ENCODE measurements at places on chromosomes 1 and 21. TPM values are rescaled to one million over a fixed set of nuclear protein-coding genes. Genes with fewer than 3 reads are reported as not detected.

DNA sequence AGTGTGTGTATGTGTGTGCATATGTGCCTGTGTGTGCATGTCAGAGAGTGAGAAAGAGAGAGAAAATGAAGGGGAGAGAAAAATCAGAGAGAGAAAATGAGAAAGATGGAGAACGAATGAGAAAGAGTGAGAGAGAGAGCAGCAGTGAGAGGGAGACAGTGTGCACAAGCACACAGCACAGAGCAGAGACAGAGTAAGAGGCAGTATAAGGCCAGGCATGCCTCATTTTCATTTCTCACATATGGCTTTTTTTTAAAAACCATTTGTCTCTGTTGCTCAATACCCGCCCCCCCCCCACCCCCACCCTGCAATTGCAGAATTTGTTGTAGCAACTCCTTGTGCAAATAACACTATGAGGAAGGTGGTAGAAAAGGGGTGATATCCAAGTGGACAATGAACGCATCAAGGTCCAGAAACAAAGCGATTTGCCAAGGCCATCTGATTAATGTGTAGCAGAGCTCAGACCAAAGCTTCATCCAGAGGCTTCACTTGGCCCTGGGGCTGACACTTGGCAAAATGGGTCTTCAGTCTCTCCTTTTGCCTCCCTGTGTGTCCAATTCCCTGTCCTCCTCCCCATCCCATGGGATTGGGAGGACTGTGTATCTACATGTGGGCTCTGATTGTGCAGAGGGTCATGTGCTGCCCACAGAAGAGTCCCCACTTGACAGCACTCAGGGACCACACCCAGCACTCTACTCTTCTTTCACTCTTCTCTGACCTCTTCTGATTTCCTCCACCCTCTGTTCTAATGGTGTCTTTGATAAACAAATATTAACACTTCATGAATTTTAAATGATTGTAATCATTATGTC is 38.9 kb upstream of the HSD3B1 start:
- no peak for DNase-seq

DNA sequence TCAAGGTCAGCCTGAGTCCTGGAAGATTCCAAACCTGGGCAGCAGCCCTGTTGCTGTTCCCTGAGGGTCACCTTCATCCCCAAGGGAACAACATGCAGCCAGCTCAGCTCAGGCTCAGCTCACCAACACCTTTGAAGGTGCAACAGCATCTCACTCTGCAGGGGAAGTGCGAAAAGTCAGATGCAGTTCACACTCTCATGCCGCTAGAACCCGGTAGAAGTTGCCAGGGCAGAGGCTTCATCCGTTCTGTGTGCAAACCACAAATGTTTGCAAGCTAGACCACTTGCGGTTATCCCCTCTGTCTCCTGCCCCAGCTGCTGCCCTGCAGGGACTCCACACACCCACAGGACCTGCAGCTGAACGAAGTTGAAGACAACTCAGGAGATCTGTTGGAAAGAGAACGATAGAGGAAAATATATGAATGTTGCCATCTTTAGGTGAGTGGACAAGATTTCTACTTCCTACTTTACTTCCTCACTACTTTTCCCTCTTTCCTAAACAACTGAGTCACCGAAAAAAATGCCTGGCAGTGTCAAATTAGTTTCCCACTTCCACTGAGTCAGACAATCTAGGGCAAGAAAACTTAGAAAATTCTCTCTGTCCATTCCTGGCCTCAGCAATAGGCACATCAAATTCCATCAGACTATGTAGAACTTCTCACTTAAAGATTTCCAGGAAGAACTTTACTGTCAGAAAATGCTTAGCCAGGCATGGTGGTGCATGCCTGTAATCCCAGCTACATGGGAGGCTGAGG is 1.8 kb upstream of the FCRL6 start:
- no peak for DNase-seq

DNA sequence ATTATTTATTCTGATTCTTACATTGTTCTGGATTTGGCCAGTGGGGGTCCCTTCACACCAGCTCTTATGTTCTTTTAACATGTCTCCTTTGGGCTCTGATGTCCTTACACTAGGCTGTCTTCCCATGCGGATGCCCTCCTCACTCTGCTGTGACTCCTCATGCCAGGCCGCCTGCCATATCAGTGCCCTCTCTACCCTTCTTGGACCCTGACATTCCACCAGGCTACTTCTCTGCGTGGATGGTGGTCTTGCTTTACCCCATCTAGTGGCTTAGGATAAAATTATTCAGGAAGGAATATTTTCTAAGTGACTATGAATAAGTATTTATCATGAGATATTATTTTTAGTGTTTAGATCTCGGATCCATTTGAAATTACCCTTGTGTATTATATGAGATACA is 21.2 kb downstream of the ATF6 start:
- no peak for DNase-seq

GRCh38 chr1:15736038-15736891 is at the start of gene SLC25A34:
Gene SLC25A34, plus strand, starts transcription at chr1:15736258. Its CDS starts 228 bp downstream, at chr1:15736486.
- DNase-seq, result no peak

- DNase-seq, result no peak
Measured at GRCh38 chr1:19979494-19979977, at the start of gene PLA2G2A. Gene PLA2G2A, minus strand, starts transcription at chr1:19979618. Its CDS starts 845 bp downstream, at chr1:19978773.

DNA sequence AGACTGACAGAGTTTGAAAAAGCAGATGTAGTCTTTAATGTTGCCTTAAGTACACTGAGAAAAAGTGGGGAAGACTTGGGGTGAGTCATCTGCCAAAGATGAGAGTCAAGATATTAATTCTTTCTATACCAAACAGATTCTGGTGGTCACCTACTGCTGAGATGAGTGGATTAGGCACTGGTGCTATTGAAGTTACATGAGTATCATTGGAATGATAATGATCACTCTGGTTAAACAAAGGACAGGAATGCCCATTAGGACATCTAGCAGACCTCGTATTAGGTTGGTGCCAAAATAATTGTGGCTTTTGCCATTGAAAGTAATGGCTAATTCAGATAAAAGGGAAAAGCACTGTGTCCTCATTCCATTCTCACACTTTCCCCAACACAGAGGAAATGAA is 1588.9 kb downstream of the KCNT2 start:
- DNase-seq, result no peak

DNA sequence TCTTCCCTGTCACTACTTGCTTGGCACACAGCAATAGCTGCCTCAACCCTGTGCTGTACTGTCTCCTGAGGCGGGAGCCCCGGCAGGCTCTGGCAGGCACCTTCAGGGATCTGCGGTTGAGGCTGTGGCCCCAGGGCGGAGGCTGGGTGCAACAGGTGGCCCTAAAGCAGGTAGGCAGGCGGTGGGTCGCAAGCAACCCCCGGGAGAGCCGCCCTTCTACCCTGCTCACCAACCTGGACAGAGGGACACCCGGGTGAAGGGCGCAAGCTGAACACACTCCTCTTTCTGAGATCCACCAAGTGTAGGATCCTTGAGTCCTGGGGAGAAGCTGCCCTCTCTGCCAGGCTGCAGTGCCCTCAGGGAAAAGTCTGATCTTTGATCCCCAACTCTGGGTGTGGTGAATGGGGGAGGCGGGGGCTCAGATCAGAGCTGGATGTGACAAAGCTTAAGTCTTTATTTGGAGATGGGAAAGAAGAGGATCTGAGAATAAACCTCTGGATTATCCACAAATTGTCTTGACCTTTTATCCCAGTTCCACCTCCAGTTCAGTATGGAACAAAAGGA is 1.2 kb downstream of the RXFP4 start:
- DNase-seq, result no peak

The SSBP3 gene
- total RNA-seq, result 45.0 TPM

The ZBTB8B gene
- 0.45 TPM for total RNA-seq

The CD101 gene
- total RNA-seq, result 0.59 TPM

The CD247 gene
- total RNA-seq, result 0.96 TPM

The C1QB gene
- total RNA-seq, result 151 TPM

The ACOT11 gene
- total RNA-seq, result 18.6 TPM

The TLR5 gene
- total RNA-seq, result 7.4 TPM
